ENCODE measurements at places on chromosomes 2 and 18.

DNA sequence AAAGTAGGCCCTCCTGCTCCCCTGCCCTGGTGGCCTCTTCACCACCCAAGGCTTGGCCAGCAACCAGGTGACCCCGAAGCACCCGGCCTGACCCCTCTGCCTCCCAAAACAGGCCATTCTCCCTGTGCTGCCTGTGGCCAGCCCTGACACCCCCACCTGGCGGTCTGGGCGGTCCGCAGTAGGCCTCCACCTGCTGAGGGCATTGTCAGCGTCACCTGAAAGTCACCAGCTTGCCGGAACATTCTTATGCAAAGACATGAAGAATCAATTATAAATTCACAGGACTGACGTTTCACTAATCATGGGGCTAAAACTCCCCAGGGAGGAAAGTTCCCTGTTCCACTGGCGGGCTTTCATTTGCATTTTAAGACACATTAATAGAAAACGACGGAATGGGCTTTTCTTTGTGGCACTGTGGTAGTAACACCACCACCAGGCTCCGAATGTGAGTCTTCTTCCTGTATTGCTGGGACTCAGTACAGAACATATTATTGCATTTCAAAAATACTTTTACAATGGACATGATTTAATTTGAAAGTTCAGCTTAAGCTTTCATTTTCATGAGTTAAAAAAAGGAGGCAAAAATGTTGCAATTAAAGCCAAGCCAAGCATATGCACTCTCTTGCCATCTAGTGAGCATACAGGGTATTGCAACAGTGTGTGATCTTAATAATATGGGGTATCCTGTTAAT is 57.4 kb downstream of the ADI1 start:
- no peak for DNase-seq

- no peak for DNase-seq
Observed at GRCh38 chr2:201643216-201643890, at the start of gene TMEM237. Gene TMEM237, minus strand, starts transcription at chr2:201643503. Its CDS starts 103 bp downstream, at chr2:201643400.

DNA sequence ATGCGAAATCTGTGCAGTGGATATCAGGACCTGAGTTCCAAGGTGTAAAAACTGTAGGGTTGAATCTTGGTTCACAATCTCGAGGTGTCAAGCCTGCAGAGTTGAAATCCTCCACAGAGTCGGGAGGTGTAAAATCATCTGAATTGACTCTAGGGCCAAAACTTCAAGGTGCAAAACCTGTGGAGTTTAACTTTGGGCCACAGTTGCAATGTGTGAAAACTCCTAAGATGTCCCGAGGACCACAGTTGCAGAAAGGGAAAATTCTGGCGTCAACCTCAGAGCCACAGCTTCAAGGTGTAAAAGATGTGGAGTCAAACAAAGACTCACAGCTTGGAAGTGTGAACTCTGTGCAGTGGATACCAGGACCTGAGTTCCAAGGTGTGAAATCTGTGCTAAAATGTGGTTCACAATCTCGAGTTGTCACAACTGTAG is 9.8 kb upstream of the ZNF512 start:
- no peak for DNase-seq

DNA sequence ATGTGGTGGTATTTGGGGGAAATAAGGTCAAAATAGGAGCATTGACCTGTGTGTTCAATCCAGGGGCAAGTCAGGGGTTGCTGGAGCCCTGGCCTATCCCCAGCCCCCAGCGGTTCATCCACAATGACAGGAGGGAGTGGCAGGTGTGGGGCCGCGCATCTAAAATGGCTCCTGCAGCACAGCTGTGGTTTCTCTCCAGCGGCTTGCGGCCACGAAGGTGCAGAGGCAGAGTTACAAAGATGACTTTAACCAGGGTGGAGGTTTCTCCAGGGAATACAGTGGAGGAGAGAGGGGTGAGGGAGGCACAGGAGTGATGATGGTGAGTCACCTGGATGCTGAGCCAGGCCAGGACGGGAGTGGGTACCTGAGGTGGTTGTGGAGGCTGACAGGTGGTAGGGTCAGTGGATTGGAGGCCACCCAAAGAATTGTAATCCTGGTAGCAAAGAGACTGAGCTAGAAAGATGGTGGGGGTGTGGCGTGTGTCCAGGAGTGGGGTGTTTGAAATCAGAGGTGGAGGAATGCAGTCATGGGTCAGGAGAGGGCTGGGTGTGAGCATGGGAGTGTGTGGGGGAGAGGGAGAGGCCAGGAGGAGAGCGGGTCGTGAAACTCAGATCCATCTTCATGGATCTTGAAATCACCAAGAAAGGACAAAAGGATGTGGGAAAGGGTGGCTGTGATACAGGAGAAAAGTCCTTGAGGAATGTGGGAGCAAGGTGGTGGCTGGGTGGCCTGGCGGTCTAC is 83.2 kb downstream of the CTIF start:
- no peak for DNase-seq

DNA sequence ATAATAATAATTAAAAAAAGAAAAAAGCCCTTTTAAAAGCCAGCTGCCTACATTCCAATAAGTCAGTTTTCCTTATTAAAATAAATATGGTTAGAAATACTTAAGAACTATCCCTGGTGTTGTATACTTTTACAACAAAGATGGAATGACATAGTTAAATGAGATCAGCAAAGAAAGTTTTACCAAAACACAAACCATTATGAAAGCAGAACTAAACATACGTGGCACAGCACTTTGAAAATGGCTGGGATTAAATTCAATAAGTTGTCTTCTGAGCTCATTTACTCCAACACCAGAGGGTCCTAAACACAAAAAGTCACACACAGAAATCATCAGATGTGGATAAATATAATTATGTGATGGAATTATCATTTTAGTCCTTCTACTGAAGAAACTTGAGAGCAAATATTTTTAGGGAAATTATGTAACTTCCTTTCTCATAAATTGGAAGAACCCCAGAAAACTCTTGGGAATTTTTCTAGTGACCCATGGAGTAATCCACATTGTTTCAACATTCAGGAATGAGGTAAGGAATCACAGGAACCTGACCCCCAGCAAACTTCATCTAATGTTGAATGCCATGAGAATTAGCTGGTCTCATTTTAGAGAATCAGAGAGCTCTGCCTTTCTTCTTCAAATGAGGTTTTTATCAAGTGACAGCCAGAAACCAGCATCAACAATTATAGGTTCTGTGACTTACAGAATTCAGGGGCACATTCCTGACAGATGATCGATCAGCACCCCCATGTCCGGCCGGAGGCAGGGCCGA is 11.5 kb upstream of the TMEM237 start:
- no peak for DNase-seq

GRCh38 chr2:52859065-52859464 is 908.5 kb upstream of the CHAC2 start:
- DNase-seq, result no peak

GRCh38 chr18:33699372-33699771 is 121.4 kb downstream of the ASXL3 start:
- no peak for DNase-seq

All from stimulated activated CD8-positive, alpha-beta memory T cell treated with anti-CD3 and anti-CD28 coated beads, Interleukin-7, amount 100 ng/mL, for 1 hour (primary cell).